Hippocampal formation (tissue), 2 donors: ENCODE measurements at places on chromosomes 1 and 21.

- DNase-seq, result no peak
These were observed 216.0 kb upstream of the NEGR1 start for GRCh38 chr1:72498371-72498770.

DNA sequence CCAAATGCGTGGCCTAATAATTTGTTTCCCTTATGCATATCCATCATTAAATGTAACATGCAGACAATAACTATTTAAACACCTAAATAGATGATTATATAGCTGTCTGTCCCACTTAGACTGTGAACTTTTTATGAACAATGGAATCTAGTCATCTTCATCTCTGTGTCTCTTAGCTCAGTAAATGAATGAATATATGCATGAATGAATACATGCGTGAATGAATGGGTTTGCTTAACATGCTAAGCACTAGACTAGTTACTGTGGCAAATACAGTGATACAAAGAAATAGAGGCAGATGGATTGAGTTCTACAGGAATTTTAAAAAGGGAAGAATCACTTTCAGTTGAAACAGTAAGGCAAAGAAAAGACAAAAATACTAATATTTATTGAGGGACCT, 232.0 kb downstream of the FGGY start:
- no peak for DNase-seq

DNA sequence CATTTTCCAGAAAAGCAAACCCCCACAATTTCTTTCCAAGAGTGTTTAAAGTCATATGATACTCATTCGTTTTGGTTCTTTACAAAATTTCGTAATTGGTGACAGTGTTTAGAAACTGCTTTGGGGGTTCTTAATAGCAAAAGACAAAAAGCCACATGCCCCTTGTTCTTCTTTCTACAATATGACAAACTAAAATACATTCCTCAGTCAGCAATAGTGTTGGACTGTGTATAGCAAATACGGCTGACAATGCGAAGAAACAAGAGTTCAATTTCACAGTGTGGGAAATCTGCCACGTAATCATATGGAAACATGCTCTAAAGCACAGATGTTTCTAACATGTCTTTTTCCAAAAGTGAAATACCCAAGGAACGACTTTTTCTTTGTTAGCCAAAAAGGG, 7.6 kb upstream of the IFNAR1 start:
- DNase-seq, result no peak

DNA sequence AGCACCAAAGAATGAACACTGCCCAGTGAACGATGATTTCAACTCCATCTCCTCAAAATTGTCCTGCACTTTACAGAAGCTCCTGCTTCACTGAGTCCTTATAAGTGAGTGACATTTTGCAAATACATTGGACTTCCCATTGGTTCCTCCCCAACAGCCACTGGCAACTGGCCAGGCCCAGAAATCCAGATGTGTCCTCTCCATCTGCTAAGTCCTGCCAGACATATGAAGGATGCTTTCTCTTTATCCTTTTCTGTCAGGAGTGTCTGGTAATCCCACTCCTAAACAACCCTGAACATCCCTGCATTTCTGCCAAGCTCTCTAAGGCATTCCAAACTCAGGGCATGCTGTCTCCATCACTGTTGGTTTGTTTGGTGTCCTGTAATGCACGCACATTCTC, 271.8 kb downstream of the RRAGC start:
- DNase-seq, result no peak

- DNase-seq, result no peak
These were observed 8.7 kb downstream of the NFASC start for GRCh38 chr1:204879351-204879750.

- no peak for DNase-seq
These were observed 87.5 kb upstream of the CACYBP start for GRCh38 chr1:174912264-174912663.

GRCh38 chr1:19347533-19348172, 35.5 kb downstream of the SLC66A1 start:
- no peak for DNase-seq

DNA sequence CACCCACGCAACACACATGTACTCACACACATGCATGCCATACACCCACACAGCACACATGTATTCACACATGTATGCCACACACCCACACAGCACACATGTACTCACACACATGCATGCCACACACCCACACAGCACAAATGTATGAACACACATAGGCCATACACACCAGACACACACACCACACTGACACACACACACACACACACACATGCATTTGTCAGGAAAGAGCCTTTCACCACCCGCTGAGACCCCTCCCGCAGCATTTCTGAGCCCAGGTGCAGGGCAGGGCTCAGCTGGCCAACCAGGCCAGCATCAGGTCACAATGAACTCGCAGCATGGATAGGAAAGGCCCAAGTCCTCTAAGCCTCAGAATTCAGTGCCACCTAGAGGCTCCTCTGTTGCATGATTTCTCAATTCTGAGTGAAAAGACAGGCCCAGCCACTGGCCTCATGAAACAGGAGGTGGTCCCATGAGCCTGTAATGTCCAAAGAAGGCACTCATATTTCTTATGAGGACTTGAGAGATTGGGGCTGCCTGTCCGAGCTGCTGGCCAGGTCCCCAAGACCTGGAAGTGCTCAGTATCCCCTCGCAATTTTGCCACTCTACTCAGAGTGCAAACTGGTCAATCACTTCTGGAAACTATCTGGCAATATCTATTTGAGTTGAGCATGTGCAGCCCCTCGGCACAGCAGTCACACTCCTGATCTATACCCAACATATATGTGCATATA, 57.3 kb downstream of the PSMG1 start:
- peak; percentile 21 for DNase-seq

- no peak for DNase-seq
These were observed 19.7 kb upstream of the CCDC27 start for GRCh38 chr1:3732434-3733093.

DNA sequence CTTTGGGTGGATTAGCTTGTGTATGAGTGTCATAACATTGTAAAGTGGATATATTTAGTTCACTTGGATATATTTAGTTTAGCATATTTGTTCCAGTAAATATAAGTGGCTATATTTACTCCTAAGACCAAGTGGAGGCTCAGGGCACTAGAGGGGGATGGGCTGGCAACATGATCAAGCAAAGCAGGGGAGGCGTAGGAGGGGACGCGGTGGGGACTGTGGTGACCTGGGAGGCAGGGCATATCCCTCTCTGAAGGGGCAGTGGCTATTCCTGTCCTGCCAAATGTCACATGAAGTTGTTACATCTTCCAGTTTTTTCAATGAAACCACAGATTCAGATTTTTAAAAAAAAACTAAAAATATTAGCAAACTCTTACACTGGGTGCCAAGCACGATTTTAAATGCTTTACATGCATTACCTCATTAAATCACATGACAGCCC, 51.9 kb upstream of the EDN2 start:
- DNase-seq, result no peak
